Stimulated activated naive CD4-positive, alpha-beta T cell treated with Interleukin-2 at 50 U/mL for 16 hours (primary cell): ENCODE measurements at places on chromosomes 12 and 14.

DNA sequence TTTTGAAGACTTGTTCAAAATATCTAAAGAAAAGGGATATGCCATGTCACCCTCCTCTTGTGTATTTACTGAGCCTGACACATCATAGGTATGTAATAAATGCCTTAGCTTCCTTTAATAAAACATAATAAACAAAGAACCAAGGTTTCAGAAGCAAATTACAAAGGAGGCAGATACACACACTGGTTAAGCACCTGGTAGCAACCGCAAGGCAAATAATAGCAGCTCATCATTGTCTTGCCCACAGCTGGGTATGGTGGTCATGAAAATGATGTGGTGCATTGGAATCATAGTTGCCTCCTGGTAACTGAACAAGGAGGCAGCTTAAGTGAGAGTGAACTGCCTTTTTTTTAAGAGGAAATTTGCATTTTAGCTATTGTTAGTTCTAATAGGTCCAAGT is 39.0 kb downstream of the PAX9 start:
- DNase-seq: no peak

GRCh38 chr12:108839018-108839889 is 18.1 kb downstream of the SSH1 start:
- no peak for DNase-seq

GRCh38 chr12:77218278-77218677 is 152.9 kb upstream of the E2F7 start:
- no peak for DNase-seq

DNA sequence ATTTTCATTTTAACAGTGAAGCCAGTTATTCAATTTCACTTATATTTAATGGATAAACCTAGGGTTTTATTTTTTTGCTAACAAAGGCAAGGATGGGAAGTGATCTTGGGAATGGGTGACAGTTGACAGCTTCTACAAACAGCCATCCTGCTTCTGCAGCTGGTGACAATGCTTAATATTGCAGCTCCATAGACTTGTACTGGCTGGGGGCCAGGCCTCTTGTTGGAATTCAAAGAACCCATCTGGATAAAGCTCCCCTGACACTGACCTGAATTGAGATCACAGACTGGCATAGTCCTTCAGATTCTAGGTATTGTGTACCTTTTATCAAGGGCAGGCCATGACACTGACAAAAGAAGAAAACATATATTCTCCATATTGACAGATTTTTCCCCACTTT is 664.6 kb upstream of the FOXG1 start:
- DNase-seq: no peak

GRCh38 chr14:75697918-75698317 is 36.9 kb downstream of the TTLL5 start:
- no peak for DNase-seq

GRCh38 chr12:79885911-79886490 is 48.9 kb downstream of the PPP1R12A start:
- no peak for DNase-seq

- DNase-seq: no peak
These were observed 28.0 kb downstream of the JAG2 start for GRCh38 chr14:105140581-105140980.

DNA sequence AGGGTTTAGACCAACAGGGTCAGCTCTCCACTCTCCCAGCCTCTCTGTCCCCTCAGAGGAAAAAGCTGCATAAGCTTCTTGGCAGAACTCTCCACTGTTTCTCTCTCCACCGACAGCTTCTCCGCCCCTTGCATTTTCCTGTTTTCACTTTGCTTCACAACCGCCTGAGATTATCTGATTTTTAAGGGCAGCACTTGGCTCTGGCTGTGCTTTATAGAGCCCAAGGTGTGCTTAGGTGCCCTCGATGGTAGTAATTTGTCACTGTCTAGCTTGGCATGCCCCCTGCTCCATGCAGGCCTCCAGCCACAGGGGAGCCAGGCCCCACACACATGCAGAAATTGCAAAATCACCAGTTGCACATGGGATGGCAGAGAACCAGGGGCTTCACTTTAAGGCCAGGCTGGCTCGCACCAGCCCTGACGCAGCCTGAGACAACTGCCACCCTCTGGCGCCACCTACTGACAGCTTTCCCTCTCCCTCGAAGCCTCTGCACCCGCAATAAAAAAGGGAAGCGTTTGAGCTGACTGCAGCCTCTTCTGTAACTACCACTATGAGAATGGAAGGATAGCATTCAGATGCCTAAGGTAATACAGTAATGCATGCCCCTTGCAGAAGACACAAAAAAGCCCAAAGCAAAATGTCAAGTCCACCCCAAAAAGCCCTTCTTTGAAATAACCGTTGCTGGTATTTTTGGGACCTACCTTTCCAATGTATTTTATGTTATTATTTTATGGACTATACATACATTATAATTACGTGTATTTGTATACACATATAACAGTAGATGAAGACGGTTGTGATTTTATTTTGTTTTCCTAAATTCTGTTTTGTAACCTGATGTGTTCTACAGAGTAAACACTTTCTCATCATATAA is 32.0 kb upstream of the RIMBP2 start:
- DNase-seq: peak; percentile 61

DNA sequence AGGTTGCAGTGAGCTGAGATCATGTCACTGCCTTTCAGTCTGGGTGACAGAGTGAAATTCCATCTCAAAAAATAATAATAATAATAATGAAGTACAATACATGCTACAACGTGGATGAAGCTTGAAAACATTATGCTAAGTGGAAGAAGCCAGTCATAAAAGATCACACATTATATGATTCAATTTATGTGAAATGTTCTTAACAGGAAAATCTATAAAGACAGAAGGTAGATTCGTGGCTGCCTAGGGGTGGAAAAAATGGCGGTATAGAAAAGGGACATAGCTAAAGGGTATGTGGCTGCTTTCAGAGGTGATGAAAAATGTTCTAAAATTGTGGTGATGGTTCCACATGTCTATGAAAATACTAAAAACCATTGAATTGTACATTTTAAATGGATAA is 41.0 kb upstream of the AMIGO2 start:
- no peak for DNase-seq
